Cerebellar nuclear complex (tissue), 1 donor: ENCODE measurements at places on chromosomes 6 and 20.

- no peak for DNase-seq
These were observed 134.3 kb downstream of the KIF6 start for GRCh38 chr6:39590871-39591393.

GRCh38 chr6:128394167-128394566 lies 126.2 kb downstream of the PTPRK start:
- no peak for DNase-seq

- no peak for DNase-seq
These were observed 35.9 kb downstream of the ANKRD60 start for GRCh38 chr20:58192567-58192966.

DNA sequence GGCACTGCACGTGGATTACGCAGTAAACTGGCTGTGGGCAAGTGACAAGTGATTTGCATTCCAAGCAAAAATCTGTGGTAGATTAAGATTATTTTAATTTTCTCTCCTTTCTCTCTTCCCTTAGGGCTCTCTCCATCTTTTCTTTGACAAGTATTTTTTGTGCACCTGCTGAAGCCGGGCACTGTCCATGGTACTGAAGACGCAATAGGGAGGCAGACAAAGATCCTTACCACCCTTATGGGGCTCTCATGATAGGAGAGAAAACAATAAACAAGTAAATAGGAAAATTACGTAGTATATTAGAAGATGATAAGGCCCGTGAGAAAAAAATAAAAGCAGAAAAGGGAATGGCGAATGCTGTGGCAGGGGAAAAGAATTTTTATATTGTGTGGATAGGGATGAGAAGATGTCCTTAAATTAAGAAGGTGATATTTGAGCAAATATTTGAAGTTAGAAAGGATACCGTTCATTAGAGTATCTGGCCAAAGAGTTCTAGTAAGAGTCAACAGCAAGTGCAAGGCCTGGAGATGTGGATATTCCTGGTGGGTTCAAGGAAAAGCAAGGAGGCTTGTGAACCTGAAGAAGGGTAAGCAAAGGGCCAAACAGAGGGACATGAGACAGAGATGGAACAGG lies 146.0 kb downstream of the LAMP5 start:
- no peak for DNase-seq

GRCh38 chr6:45472382-45472781 lies 94.6 kb upstream of the SUPT3H start:
- no peak for DNase-seq
